ENCODE measurements at places on chromosomes 1 and 21. TPM values are rescaled to one million over a fixed set of nuclear protein-coding genes. Genes with fewer than 3 reads are reported as not detected.

DNA sequence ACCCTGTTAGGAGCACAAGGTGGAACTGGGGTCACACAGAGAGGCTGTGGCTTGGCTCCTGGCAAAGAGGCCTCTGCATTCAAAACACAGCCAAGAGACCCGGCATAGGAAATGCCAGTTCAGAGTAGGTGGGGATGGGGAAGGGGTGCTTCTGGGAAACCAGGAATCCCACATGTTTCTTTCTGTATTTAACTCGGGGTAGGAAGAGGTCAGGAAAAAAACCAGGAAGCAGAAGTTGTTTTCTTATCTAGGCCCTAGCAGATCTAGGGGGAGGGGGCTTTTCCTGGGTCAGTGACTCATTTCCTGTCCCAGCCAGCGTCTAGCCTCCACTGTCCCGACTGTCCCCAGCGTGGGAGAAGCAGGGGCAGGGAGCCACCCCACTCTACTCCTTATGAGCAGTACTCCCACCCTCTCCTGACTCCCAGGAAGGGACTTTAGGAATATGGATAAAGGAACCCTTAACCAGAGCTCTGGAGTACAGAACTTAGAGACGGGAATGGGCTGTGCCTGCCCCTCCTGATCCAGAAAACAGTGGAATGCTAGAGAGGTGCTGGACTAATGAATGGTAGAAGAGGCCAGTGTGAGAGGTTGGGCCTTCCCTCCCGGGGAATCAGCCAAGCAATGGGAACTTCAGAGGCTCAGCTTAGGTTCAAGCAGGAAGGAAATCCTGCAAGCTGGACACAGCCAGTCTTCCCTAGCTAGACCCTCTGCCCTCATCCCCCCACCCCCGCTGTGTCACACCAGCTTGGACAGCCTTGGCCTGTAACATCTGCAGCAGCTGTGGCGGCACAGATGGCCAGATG lies 5.7 kb downstream of the FHL3 start:
- peaks cover 66% of the 10 kb centered on the region for H3K4me1 ChIP-seq
- peak overlapping the region; percentile 92 for H3K27ac ChIP-seq
- H3K36me3 ChIP-seq, result peaks cover 6% of the 10 kb centered on the region
- DNase-seq, result peak; percentile 66

OR2L13 gene
- not detected for total RNA-seq

LACTBL1 gene
- not detected for total RNA-seq

TCHHL1 gene
- total RNA-seq, result not detected
